ENCODE measurements at places on chromosomes 3 and 15.

- no peak for DNase-seq
Measured at GRCh38 chr3:57164217-57164656, 916 bp downstream of the IL17RD start.

GRCh38 chr3:61032991-61033390, 218.3 kb downstream of the FHIT start:
- DNase-seq = no peak

DNA sequence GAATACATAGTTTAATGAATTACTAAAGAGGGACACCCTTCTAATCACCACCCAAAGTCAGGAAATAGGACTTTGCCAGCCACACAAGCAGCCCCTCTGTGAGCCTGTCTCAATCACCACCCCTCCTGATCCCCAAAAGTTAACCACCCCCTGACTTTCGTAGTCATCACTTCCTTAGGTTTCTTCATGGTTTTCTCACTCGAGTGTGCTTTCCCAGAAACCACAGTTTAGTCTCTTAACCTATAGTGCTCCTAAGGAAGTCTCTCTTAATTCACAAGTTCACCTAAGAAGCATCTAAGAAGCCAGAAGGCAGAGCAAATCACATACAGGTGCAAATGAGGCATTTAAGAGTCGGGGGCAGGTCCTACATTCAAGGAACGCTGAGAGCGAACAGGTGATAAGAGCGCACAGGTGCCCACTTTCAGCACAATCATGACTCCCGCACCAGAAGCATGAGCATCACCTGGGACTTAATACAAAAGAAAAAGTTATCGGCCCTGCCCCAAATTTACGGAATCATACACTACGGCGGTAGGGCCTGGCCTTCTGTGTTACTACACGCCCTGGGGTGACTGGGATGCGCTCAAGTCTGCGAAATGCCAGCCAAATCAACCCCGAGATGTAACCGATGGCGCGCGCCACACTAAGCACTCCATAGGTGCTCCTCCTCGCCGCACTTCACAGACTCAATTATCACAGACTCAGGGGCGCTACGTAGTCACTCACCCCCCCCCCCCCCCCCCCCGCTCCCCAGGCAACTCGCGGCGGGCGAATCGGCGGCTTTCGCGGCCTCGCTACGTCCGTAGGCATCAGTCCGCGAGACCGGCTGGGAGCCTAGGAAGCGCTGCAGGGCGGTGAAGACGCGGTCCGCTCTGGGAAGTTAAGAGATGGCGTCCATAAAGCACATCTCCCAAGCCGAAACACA, 815 bp downstream of the ULK4 start:
- no peak for DNase-seq

DNA sequence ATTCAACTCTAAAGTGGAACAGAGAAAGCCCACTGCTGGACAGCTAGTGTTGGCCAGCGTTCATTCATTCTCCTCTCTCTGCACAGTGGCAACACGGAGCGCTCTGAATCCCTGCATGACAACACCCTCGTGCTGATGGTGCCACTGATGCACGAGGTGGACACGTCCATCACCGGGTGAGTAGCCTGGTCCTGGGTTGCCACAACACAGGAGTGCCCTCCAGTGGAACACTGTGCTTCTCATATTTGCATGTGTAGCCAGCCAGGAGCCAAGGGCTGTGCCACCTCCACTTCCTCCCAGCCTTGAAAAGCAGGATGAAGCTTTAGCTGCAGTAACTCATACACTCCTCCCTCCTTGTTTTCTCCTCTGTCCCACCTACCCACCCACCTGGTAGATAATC, 120.0 kb upstream of the CTDSPL start:
- DNase-seq = no peak

GRCh38 chr15:65095011-65095746, 18.6 kb downstream of the KBTBD13 start:
- DNase-seq = no peak

DNA sequence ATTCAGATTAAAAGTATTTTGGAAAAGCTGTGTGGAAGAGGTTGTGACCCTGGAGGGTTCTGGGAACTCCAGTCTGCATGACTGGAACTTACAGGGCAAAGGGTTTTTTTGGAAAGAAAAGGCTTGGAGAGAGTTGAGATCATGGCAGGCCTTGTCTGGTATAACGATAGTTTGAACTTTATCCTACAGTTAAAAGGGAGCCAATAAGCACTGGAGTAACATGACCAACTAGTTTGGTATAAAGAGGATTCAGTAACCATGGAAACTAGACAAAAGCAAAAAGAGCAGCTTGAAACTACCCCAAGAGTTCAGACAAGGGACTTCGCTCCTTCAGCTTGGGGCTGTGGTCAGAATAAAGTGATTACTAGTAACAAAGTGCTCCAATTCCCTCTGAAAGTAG, 151.2 kb upstream of the TMCO5A start:
- no peak for DNase-seq

- DNase-seq = no peak
Measured at GRCh38 chr15:80526556-80527340, 122.6 kb downstream of the ARNT2 start.

- DNase-seq = no peak
Measured at GRCh38 chr3:5143464-5143863, 21.4 kb downstream of the ARL8B start.

DNA sequence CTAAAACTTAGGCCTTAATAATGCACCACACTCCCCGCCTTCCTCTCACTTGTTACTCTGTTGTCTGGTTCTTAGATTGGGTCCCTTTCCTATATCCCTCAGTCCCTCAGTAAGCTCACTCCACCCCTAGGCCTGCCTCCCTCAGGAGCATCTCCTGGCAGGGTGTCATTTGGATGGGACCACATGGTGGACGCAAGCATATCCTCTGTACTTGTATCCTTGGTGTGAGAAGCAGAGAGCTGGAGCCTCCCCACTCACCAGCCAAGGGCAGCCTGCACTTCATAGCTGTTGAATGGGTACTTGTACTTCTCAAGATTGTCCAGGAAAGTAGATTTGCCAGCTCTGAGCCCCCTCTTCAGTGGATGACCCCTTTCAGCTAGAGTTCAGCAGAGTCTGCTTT, 11.6 kb downstream of the SEC61A1 start:
- no peak for DNase-seq

- no peak for DNase-seq
Measured at GRCh38 chr15:73156431-73157191, 104.3 kb downstream of the NEO1 start.

Data from SK-N-MC (cell line).